Activated T-cell treated with anti-CD3 and anti-CD28 coated beads, Interleukin-2, amount 50 U/mL, for 72 hours (primary cell): ENCODE measurements at places on chromosomes 2 and 18. TPM values are rescaled to one million over a fixed set of nuclear protein-coding genes. Genes with fewer than 3 reads are reported as not detected.
A peak's percentile ranks its signal among the peaks of the same experiment; 100 is the strongest.

DNA sequence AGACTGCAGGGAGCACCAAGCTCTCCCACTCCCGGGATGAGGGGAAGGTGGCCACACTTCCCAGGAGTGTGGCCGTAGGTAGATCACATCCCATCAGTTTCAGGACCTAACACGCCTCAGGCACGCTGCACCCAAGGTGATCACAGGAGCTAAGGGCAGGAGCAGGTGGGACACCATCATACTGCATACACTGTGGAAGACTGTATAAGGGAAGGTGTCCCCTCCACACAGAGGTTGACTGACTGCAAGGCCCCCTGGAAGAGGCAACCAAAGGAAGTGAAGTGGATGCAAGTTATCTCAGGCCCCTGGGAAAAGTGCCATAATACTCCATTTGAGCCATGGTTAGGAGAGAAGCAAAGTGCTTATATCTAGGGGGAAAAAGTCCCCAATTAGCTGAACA lies 351.9 kb upstream of the SMIM21 start:
- H3K4me3 ChIP-seq = no peak overlapping the region
- DNase-seq = no peak
- H3K27me3 ChIP-seq = peaks cover 22% of the 10 kb centered on the region
- H3K27ac ChIP-seq = no peak overlapping the region
- no peaks in the 10 kb centered on the region for H3K4me1 ChIP-seq

- peaks cover 35% of the 10 kb centered on the region for H3K4me1 ChIP-seq
- peak; percentile 25 for DNase-seq
- H3K4me3 ChIP-seq = peak overlapping the region; percentile 61
- H3K27me3 ChIP-seq = no peaks in the 10 kb centered on the region
- peaks cover 13% of the 10 kb centered on the region for H3K36me3 ChIP-seq
- H3K27ac ChIP-seq = no peak overlapping the region
Measured at GRCh38 chr2:181300600-181301291, 156.4 kb upstream of the ITGA4 start.

GRCh38 chr2:67037655-67038054 lies 359.5 kb upstream of the ETAA1 start:
- no peaks in the 10 kb centered on the region for H3K27me3 ChIP-seq
- no peaks in the 10 kb centered on the region for H3K4me1 ChIP-seq
- no peak overlapping the region for H3K4me3 ChIP-seq
- no peaks in the 10 kb centered on the region for H3K36me3 ChIP-seq
- H3K27ac ChIP-seq = no peak overlapping the region
- no peak for DNase-seq

DNA sequence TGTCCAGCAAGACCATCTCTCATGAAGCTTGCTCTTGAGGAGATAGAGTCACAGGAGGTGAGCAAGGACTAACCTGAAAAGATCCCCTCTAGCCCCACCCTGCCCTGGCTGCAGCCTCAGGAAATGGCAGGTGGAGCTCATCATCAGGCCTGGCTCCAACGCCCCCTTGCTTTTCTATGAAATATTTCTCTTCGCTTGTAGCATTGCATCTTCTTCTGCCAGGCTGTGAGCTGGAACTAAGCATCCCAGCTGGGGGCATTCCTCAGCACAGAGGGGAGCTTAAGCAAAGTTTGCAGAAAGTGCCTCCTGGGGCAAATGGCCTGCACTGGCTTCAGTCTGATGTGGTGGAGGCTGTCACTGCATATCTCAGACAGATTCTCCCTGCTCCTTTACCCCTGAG lies 90.1 kb upstream of the LGALSL start:
- no peaks in the 10 kb centered on the region for H3K36me3 ChIP-seq
- no peak for DNase-seq
- no peak overlapping the region for H3K27ac ChIP-seq
- no peak overlapping the region for H3K4me3 ChIP-seq
- peaks cover 10% of the 10 kb centered on the region for H3K4me1 ChIP-seq

DNA sequence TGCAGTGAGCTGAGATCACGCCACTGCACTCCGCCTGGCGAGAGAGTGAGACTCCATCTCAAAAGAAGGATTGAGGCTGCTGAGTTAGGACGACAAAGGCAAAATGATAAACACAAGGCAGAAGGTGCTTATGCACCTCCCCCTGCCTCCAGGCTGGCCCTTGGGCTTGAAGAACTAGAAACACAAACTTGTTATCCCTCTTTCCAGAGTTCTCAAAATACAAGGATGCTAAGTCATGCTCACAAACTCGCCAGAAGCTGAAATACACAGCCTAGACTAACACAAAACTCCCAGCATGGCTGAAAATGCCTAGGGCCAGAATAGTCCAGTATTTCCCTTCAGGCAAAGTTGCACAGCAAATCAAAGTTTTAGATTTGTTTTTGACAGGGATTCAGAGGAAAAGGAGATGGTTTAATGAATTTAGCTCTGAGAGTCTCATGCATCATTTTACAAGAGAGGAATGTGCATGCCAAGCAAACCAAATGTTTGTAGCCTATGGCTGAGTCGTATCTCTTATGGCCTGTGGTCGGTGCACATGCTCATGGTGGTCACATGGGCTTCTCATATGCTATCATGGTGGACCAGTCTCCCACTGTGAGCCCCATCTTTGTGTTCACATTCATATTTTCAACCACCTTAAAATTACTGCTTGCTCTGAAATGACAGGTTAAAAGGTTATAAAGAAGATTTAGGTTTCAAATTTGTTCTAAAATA lies 16.2 kb upstream of the MREG start:
- peak overlapping the region; percentile 69 for H3K4me3 ChIP-seq
- peak overlapping the region; percentile 60 for H3K27ac ChIP-seq
- DNase-seq = peak; percentile 51
- peaks cover 2% of the 10 kb centered on the region for H3K36me3 ChIP-seq
- peaks cover 54% of the 10 kb centered on the region for H3K4me1 ChIP-seq
- no peaks in the 10 kb centered on the region for H3K27me3 ChIP-seq

DNA sequence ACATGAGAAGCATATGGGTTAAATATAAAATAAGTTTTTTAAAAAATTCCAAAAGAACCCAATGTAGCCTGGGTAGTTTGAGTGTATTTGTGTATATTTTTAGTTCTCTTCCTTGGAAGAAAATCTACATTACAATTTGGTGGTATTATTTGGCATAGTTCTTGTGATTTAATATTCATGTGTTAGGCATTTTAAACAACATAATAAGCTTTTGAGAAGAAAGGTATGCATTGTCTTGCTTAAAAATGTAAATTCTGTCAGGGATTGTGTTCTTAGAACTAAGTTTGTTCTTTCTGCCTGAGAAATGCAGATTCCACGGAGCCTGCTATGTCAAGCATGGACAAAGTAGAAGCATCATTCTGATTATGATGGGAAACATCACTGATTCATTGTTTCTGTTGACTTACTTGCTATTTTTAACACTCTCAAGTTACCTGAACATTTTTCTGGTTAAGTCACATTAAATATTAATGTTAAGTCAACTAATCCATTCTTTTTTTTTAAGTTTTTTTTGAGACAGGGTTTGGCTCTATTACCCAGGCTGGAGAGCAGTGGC lies 49.4 kb downstream of the TNFRSF11A start:
- no peaks in the 10 kb centered on the region for H3K27me3 ChIP-seq
- no peak overlapping the region for H3K27ac ChIP-seq
- no peaks in the 10 kb centered on the region for H3K36me3 ChIP-seq
- H3K4me3 ChIP-seq = no peak overlapping the region
- peaks cover 12% of the 10 kb centered on the region for H3K4me1 ChIP-seq

GRCh38 chr2:12382366-12382765 lies 334.4 kb upstream of the TRIB2 start:
- no peaks in the 10 kb centered on the region for H3K27me3 ChIP-seq
- no peak overlapping the region for H3K4me3 ChIP-seq
- H3K4me1 ChIP-seq = no peaks in the 10 kb centered on the region
- no peak for DNase-seq
- no peaks in the 10 kb centered on the region for H3K36me3 ChIP-seq

GRCh38 chr2:189933041-189933440 lies 129.5 kb downstream of the MSTN start:
- no peak overlapping the region for H3K27ac ChIP-seq
- no peak for DNase-seq
- H3K36me3 ChIP-seq = no peaks in the 10 kb centered on the region
- H3K27me3 ChIP-seq = no peaks in the 10 kb centered on the region

GRCh38 chr2:237723602-237724001 lies 75.0 kb upstream of the RBM44 start:
- H3K27me3 ChIP-seq = no peaks in the 10 kb centered on the region
- H3K36me3 ChIP-seq = peaks cover 4% of the 10 kb centered on the region
- DNase-seq = no peak
- no peak overlapping the region for H3K4me3 ChIP-seq

GRCh38 chr18:29361843-29362242 lies 1184.9 kb upstream of the CDH2 start:
- peaks cover 1% of the 10 kb centered on the region for H3K36me3 ChIP-seq
- no peaks in the 10 kb centered on the region for H3K27me3 ChIP-seq
- no peak overlapping the region for H3K27ac ChIP-seq
- no peaks in the 10 kb centered on the region for H3K4me1 ChIP-seq
- H3K4me3 ChIP-seq = no peak overlapping the region

DNA sequence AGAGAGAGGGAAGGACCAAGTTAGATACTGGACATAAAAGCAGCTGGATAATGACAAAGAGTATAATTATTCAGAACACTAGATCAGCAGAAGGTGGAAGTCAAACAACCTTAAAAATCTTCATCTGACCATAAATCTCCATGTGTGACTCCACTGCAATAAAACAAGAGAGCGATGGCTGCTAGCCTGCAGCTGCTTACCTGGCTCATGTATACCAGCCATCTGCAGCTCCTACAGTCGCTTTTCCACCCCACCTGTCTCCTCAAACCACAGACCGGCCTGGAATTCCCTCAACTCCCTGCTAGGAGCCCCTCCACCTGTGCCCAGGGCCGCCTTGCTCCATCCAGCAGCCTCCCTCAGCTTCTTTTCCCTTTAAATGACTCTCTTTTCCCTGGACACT lies 64.5 kb downstream of the SLC4A5 start:
- no peaks in the 10 kb centered on the region for H3K36me3 ChIP-seq
- H3K27me3 ChIP-seq = no peaks in the 10 kb centered on the region
- no peaks in the 10 kb centered on the region for H3K4me1 ChIP-seq
- no peak for DNase-seq
- no peak overlapping the region for H3K27ac ChIP-seq
- H3K4me3 ChIP-seq = no peak overlapping the region

DNA sequence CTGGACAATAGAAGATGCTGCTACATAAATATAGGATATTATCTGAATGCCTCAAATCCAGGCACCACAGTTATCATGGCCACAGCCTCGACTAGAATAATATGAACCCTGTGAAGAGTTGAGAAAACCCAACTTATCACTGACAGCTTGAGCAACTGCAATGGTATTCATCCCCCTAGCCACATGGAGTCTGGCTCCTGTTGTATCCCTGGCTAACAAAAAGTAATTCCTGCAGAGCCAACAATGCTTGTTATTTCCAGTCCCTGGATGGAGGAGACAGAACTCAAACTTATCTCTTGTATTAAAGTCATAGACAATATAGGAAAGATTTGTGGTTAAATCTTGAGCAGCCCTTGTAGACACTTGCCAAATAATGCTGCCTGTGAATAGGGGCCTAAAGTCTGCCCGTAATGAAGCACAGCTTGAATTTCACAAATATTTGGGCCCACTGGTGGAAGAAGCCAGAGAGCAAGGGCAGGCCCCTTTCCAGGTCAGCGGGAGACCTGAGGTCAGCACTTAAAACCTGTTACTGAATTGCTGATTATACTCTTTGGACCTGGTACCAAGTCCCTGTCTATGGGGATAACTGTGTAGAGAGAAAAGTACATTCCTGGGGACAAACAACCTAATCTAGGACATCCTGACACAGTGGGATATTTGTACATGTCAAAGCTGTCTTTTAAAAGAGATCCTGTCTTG lies 28.4 kb upstream of the SUCLG1 start:
- H3K27me3 ChIP-seq = no peaks in the 10 kb centered on the region
- H3K36me3 ChIP-seq = no peaks in the 10 kb centered on the region
- no peak for DNase-seq

DNA sequence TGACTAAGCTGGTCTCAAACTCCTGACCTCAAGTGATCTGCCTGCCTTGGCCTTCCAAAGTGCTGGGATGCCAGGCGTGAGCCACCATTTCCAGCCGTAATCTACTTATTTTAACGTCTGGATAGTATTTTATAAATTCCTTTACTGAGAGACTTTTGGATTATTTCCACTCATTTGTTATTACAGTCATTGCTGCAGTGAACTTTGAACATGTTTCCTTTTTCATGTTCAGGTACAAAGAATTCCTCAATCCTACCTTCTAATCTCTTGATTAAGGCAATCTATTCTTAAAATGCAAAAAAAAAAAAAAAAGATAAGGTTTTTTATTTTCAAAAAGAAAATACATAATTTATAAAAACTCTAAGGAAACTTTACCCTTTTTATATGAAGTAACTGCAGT lies 78.6 kb downstream of the PDK1 start:
- H3K36me3 ChIP-seq = no peaks in the 10 kb centered on the region
- H3K27ac ChIP-seq = no peak overlapping the region
- no peak for DNase-seq

CTLA4 gene
- total RNA-seq = 132 TPM

TMEM198 gene
- 4.5 TPM for total RNA-seq

C2orf49 gene
- 18.9 TPM for total RNA-seq

SLC9A4 gene
- not detected for total RNA-seq
